Stomach (tissue), 19 donors: ENCODE measurements at places on chromosomes 7 and 10.

GRCh38 chr7:138433583-138434443 lies 26.2 kb upstream of the TRIM24 start:
- DNase-seq, result no peak

- DNase-seq, result no peak
These were observed 106.5 kb upstream of the PRR15 start for GRCh38 chr7:29457141-29457561.

DNA sequence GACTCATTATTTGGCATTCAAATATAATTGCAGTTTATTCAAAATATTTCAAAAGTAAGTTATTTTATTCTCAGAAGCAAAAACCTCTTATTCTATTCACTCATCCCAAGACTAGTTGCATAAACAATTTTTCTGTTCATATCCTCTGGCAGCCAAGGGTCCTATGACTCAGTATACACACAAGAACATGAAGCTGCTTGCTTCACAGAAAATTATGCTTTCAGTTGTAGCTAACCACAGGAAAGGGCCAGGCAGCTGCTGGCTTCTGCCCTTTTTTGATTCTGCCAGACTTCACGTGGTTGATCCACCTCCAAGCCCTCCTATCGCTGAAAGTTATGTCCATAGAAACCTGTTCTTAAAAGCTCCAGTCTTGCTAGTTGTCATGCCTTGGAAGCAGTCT lies 108.8 kb downstream of the ABCA13 start:
- DNase-seq, result no peak

GRCh38 chr7:2204446-2204845 lies 28.3 kb downstream of the MAD1L1 start:
- DNase-seq, result no peak

GRCh38 chr10:124045801-124046355 lies 47.5 kb downstream of the CHST15 start:
- DNase-seq, result no peak

DNA sequence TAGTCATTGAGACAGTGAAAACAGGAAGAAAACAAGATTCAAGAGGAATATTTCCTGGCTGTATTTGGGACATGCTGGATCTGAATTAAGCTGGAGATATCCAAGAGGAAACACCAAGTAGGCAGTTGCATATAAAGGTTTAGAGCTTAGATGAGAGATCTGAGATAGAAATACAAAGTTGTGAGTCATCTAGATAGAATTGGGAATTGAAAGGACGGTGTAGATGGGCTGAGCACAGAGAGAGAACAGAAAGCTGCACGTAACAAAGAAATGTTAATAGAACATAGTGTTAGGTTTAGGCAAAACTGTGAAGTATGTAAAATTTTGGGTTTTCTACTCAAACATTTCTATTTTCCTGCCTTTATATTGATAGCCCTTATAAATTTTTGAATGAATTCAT lies 218.5 kb upstream of the TMEM196 start:
- no peak for DNase-seq

- no peak for DNase-seq
These were observed 101.9 kb upstream of the PIP4K2A start for GRCh38 chr10:22816298-22816653.

DNA sequence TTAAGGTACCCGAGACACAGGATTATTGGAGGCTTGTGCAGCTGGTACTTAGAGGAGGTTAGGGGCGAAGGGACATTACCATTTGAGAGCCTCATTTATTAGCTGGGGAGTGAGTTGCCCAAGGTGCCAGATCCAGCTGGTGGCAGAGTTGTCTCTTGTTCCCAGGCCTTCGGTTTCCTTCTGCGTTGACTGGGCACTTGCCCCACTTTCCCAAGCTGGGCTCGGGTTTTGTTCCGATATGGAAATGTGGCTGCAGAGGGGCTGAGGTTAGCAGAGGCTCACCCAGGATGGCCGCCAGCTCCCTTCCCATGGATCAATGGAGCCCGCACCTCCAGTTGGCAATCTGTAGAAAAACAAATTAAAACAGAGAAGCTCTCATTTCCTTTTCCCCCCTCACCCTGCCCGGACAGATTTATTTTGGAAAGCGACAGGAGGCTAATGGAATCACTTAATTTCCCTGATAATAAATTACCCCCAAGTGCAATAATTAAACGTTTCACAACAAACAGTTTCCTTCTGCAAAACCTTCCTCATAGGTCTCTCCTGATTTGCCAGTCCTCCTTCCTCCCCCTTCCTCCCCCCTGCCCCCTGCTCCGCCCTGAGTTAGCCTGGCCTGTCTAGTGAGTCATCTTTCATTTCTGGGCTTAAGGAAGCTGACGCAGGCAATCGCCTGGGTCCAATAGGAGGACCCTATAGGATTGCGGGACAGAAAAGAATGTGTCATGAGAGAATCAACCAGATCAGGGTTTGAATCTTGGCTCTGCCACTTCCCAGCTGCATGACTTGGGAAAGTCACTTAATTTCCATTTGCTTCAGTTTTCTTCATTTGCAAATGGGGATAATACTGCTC lies 51.7 kb downstream of the ADRA2A start:
- DNase-seq, result peak; percentile 68

DNA sequence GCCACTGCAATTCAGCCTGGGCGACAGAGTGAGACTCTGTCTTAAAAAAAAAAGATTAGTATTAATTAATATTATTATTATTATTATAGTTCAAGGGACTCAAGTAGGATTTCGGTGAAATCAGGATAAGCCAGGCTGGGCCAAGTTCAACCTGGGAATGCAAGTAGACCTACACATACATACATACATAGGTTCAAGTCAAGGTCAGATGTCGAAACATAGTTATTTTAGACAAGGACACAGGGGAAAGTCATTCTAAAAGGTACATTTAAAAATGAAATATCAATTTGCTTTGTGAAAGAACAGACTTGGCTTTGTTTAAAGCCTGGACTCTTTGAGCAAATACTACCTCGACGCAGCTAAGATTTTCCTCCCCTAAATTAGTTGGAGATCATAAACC lies 149.3 kb downstream of the RNF133 start:
- no peak for DNase-seq

DNA sequence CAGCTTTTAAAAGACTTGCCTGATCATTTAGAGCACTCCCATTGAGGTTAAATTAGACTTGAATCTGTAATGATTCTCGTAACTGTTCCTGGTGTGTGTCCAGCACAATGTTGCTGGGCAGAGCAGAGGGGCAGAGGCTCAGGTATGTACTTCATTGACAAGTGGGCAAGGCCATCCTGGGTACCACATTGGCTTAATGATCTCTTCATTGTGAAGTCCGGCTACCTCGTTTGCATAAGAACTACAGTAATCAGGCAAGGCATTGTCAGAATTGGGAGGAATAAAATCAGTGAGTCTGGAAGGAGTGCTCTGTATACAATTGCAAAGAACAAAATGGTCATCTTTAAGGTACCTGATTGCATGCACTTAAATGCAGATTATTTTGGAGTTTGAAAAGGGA lies 6.1 kb downstream of the RPS24 start:
- no peak for DNase-seq

GRCh38 chr7:131105294-131105798 lies 222.3 kb upstream of the MKLN1 start:
- DNase-seq, result no peak

DNA sequence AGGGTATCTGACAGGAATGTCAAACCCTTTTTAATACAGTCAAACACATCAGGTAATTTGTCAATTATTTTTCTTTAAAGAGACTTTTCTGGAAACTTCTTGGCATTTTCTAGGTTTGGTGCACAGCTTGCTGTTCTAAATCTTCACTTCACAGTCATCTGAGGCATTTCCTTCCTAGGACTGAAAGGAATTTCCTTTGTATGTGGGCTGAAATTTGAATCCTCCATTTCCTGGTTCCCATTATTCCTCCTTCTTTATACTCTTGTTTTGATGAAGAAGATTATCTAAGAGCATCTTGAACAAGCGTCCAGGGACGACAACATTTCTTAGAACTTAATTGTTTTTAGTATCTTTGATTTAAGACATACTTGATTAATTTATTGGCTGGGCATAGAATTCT lies 24.9 kb downstream of the CALD1 start:
- no peak for DNase-seq
